Cortex of kidney (tissue), 1 donor: ENCODE measurements at places on chromosomes 6 and 20.

DNA sequence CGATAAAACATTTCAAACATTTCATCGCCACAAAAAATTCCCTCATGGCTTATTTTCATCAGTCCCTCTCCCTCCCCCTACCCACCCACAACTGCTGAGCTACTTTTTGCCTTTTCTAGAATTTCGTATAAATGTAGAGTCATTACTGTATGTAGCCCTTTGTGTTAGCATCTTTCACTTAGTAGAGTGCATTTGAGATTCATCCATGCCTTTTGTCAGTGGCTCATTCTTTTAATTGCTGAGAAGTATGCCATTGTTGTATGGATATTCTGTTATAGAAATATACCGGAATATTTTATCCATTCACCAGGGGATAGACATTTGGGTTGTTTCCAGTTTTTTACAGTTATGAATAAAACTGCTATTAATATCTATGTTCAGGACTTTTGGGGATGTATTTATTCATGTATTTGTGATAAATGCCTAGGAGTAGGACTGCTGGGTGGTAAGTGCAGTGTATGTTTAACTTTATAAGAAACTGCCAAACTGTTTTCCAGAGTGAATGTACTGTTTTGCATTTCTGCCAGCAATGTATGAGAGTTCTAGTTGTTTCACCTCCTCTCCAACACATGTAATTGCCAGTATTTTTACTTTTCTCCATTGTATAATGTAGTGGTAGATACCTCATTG, 50.4 kb downstream of the FOXO3 start:
- DNase-seq = no peak

GRCh38 chr20:36919715-36920333, 31.7 kb downstream of the SAMHD1 start:
- DNase-seq = no peak

DNA sequence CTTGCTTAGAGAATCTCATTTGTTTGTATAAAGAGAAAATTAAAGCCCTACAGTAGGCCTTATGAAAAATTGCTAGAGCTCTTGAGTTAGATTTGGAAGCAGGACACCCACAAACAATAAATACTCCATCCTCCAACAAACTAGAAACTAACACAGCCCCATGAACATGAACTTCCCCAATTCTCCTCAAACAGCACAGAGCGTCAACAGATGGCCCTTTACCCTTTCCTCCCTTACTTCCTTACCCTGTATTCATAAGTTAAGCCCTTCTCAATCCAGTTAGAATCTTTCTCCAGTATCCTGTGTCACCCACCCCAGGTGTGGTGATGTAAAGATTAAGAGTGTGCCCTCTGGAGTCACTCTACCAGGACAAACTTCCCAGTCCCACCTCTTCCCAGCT, 113.7 kb downstream of the UNC5CL start:
- no peak for DNase-seq

- DNase-seq = no peak
These were observed 392.3 kb upstream of the RUNX2 start for GRCh38 chr6:44935693-44936300.

GRCh38 chr6:118319894-118320649, 228.0 kb upstream of the PLN start:
- no peak for DNase-seq

GRCh38 chr6:111780393-111780792, 92.9 kb downstream of the FYN start:
- no peak for DNase-seq

DNA sequence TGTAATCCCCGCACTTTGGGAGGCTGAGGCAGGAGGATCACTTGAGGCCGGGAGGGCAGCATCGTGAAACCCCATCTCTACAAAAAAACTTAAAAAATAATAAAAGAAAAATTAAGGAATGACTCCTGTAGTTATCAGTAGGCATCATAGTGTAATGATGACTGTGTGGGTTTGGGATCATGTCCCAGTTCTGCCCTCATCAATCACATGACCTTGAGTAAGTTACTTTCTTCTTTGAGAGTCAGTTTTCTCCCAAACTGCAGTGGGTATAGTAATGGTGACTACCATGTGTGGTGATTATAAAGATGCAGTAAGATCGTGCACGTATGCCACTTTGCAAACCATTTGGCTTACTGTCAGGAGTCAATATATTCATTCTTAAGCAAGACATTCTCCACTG, 89.2 kb downstream of the TXNDC5 start:
- no peak for DNase-seq

- DNase-seq = no peak
These were observed 109.6 kb downstream of the SCAF8 start for GRCh38 chr6:154842833-154843232.

DNA sequence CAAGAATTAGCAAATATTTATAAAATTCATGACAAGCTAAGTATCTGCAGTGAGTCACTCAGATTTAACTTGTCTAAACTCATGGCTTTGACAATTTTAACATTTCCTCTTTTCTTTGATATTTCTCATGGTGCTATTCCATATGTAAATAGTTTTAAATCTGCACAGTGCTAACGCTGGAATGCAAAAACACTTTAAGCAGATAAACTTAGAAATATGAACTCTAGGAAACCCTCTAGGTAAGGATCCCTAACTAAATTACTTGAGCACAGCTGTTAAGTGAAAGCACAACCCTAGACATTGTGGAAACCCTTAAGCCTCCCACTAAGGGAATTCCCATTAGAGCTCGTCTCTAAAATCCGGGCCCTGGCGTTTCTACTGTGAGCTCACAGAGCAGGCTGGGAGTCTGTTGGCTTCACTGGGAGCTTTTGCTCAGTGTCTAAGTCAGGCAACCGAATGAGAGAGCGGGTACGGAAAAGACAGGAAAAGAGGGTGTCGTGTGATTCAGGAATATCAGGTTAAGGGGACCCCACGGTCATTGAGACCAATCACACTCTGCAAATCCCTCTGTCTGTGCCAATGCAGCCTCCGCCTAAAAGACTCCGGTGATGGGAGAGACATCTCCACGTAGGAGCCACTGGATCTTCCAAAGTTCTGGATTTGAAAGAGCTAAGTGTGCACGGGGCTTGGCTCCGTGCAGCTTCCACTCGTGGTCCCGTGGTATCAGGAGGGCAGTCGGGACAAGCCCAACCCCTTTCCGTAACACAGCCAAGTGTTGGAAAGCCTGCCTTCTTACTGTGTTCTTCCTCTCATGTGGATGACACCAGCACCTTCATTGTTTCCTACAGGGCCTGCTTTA, 112.3 kb upstream of the RPS6KA2 start:
- no peak for DNase-seq

- no peak for DNase-seq
These were observed 34.3 kb downstream of the FLRT3 start for GRCh38 chr20:14303106-14303505.

- no peak for DNase-seq
These were observed 136.8 kb upstream of the LRFN2 start for GRCh38 chr6:40723967-40724366.

DNA sequence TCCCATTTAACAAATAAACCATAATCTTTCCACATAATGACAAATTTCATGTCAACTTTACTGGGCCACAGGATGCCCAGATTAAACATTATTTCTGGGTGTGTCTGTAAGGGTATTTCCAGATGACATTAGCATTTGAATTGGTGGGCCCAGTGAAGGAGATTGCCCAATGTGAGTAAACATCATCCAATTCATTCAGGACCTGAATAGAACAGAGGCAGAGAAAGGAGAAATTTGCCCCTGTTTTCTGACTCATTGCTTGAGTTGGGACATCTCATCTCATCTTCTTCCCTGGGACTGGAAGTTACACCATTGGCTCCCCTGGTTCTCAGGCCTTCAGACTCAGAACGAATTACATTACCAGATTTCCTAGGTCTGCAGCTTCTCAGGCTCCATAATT, 142.9 kb downstream of the TPBG start:
- DNase-seq = no peak

DNA sequence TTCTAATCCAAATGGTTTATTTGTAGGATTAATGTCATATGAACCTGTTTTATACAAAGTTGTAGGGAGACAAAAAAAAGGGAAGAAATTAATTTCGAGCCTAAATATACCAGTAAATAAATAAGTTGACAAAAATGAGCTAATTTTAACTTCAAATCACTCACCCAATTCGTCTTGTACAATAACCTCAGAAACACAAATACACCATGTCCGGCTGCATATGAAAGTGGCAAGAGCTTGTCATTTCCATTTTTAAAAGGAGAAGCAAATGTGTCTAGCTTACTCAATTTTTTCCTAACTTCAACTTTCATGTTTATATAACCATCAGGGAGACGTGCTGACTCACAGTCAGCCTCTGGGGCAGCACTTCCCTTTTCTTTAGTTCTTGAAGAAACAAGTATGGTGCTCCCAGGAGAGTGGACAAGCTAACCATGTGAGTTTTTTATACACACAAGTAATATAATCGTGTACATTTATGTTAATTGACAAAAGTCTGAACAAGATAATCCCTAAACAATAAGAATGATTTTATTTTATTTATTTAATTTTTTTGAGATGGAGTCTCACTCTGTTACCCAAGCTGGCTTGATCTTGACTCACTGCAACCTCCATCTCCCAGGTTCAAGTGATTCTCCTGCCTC, 55.5 kb upstream of the SGK1 start:
- DNase-seq = no peak

DNA sequence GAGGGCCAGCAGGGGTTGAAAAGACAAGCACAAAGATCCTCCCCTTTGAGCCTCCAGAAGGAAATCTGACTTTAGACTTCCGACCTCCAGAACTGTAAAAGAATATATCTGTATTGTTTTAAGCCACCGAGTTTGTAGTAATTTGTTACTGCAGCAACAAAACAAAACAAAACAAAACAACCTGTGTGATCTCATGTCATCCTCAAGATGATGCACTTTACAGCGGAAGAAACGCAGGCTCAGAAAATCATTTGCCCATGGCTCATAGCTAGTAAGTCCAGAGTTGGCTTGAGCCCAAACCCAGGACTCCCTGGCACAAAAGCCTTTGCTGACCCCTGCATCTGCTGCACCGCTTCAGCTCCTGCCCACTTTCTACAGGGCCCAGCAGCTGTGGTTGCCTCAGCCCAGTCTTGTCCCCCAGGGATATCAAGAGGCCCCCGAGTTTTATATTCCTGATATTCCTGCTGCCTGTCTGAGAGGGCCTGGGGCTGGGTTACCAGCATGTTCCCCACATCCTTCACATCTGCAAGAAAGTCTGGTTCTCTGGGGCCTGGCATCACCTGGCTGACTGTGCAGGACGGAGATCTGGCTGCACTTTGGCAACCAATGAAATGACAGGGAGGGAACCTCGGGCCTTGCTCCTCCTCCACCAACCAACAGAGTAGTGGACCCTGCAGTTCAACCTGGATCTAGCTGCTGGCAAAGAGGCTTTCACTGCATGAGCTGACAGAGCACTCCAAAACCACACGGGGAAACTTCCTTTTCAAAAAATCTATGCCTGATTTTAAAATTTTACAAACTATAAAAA, 56.9 kb downstream of the JPH2 start:
- no peak for DNase-seq

DNA sequence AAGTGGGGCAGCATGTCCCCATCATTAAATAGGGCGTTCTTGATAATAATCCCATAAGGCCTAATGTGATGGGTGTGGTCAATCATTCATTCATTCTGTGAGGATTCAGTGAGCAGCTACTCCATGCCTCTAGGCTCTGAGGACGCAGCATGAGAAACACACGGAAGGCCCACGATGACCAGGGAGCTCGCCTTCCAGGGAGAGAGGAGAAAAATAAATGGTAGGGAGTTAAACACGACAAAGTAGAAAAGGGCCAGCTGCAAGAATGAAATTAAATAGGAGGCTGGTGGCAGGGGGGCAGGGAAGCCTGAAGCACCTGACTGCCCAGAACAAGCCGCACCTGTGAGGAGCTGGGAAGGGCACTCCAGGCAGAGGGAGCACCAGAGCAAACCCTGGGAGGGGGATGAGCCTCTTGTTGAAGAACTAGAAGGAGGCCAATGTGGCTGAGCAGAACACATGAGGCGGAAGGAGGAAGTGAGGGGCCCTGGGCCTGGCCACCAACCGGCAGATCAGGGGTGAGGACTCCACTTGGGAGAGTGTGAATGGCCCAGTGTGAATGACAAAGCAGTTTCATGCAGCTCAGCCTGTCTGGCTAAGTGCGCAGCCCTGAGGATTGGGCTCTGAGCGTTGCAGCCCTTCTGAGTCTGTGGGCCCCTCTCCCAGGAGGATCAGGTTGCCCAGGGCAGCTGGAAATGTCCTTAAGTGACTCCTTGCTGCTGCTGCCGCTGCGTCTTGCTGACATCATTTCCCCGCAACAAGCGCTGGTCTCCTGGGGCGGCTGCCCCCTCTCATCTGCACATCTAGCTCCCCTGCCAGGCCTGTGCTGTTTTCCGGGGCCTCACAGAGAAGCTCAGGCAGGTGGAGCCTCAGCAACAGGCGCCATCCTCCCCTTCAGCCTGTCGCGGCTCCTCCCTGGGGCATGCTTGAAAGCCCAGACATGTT, 99.9 kb downstream of the CDH26 start:
- no peak for DNase-seq

GRCh38 chr20:50554694-50555579, 44.8 kb downstream of the PTPN1 start:
- no peak for DNase-seq

GRCh38 chr20:4170621-4171537, 155.5 kb upstream of the RNF24 start:
- DNase-seq = no peak

DNA sequence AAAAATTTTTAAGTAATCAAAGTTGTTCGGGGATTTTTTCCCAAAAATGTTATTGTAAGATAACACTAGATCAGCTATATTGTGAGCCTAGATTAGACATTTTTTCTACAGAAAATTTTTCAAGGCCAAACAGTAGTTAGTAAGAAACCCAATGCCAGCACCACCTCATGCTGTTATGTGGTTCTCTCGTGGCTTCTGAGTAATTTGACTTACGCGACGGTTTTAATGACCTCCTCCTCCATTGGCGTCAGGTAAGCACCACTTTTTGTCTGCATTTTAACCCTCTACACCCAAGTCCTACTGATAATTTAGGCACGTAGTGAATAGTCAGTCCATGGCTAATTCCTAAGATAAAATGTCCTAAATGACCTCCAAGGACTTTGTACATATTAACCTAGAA, 9.7 kb downstream of the RPS6KA2 start:
- DNase-seq = no peak

DNA sequence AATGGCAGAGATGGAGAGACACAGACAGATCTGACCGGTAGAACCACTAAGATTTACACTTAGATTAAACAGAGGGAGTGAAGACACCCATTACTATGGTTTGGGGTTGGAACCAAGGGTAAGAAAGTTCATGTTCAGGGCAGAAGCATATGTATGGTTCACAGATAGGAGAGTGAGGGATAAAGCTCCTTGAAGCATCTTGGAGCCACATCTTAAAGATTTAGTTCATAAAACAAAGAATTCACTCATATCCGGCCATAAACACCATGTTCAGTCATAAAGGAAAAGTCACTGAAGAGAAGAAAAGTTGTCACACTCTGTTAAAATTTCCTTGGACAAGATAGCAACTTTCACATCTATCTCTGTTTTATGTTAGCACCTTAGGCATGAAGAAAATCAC, 18.0 kb downstream of the STX7 start:
- no peak for DNase-seq

GRCh38 chr6:22149501-22150367, 147.1 kb downstream of the PRL start:
- DNase-seq = no peak

GRCh38 chr20:51854921-51855320, 52.6 kb upstream of the SALL4 start:
- DNase-seq = no peak

- no peak for DNase-seq
These were observed 12.8 kb downstream of the UNC93A start for GRCh38 chr6:167303675-167304625.

GRCh38 chr6:145306489-145306888, 428.8 kb downstream of the EPM2A start:
- DNase-seq = no peak

- DNase-seq = no peak
These were observed 39.6 kb downstream of the PLCG1 start for GRCh38 chr20:41176711-41177552.
